ENCODE measurements at places on chromosomes 1 and 21.

DNA sequence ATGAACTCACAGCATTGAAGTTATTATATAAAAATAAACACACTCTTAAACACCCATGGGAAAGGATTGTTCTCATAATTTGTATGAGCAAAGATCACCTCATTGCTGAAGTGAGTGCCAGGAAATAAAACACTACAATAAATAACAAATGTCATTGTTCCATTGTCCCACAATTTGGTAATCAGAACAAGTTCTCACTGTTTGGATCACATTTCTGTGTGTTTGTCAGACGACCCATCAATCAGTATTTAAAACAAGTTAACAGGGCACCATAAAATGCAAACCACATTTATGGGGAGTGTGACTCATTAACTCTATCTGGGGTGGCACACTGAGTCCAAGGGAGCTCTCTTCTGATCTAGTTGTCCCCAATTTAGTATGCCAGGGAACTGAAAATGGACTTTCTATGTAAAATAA is 124.5 kb downstream of the PTPRC start:
- no peak for DNase-seq

GRCh38 chr1:16043950-16044349 is 368 bp downstream of the CLCNKB start:
- no peak for DNase-seq

- peak; percentile 77 for DNase-seq
Observed at GRCh38 chr1:54800899-54801759, at the start of gene TTC22. Gene TTC22 (minus strand): TSS chr1:54801323. CDS start chr1:54801163, 160 bp downstream.

GRCh38 chr1:223783676-223784075 is 62.1 kb downstream of the TP53BP2 start:
- DNase-seq, result no peak

DNA sequence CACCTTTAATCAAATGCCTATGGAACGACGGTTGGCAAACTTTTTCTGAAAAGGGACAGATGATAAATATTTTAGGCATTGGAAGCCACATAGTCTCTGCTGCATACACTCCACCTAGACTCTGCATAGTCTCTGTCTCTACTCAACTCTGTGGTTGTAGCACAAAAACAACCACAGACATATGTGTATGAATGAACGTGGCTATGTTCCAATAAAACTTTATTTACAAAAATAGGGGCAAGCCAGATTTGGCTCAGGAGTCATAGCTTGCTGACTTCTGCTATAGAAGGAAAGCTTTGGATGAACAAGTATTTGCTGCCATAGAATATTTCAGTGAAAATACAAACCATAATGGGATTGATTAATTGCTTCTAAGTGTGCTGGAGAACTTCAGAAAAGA is 37.5 kb upstream of the ADORA3 start:
- DNase-seq, result no peak

DNA sequence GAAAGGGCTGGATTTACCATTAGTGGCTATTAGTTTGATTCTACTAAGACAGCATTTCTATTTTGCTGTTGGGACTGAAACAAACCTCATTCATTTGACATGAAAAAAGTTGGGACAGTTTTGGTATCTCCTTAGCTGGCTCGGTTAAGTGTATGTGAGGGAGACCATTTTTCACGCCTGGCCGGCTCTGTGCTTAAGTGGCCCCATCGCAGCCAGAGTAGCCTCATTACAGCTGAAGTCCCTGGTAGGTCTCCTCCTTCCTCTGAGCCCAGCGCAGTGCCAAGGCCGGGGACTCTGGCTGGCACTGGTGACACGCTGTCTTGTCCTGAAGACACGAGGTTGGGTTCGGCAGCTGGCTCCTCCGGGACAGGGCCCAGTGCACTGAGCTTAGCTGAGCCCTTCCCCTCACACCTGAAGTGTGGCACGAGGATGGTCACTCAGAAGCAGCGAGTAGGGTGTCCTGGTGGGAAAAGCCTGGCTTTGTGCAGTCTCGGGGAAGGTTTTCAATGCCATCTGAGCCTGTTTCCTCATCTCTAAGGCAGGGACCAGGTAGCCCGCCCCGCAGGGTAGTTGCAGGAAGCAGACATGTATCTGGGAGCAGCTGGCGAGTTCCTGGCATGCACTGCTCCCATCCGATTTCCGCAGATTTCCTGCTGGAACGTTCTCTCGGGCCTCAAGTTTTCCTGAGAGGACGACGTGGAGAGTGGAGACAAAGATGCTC is 196.5 kb downstream of the DYRK1A start:
- peak; percentile 26 for DNase-seq

GRCh38 chr1:107162745-107163144 is 21.9 kb downstream of the NTNG1 start:
- no peak for DNase-seq

- peak; percentile 45 for DNase-seq
Observed at GRCh38 chr1:230067871-230068620, 1.0 kb downstream of the GALNT2 start.

- DNase-seq, result no peak
Observed at GRCh38 chr1:223819730-223820514, 25.8 kb downstream of the TP53BP2 start.

- DNase-seq, result no peak
Observed at GRCh38 chr1:225597926-225598575, 54.9 kb downstream of the ENAH start.

DNA sequence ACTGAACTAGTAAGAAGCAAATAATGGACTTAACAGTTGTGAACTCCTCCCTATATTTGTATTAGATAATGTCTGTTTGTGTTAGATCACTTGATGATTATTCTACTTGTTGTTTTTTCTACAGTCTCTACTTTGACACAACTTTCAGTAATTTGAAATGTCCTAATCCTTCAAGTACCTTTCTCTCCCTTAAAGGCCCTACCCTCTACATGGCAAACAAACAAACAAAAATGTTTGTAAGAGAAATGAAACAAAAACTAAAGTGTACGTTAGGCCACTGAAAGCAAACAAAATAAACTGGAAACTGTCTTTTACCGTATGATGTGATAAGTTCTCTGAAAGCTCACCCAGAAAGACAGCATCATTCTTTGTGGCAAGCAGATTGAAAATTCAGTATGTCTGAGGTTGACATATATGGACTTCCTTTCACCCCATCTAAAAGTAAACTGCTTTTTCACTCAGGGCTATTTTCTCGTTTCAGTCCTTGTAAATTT is 255.9 kb upstream of the SNX7 start:
- no peak for DNase-seq

GRCh38 chr1:8603220-8603616 is 214.2 kb downstream of the RERE start:
- no peak for DNase-seq

GRCh38 chr1:61446531-61446991 is 278.4 kb downstream of the TM2D1 start:
- no peak for DNase-seq

DNA sequence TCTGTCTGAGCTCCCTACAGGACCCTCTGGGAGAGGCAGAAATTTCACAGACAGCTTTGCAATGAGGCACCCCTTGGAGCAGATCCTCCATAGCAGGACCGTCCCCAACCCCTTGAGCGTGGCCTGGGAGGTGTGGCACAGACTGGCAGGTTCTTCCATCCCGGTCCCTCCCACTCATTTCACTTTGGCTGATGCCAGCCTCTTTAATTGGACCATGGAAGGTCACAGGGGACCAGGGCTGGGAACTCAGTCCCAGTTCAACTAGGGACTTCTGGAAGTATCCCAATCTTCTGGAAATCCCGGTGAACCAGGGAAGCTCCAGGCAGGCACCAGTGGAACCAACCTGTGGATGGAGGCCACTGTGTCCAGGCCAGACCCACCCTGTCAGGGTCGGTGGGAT is 83.7 kb downstream of the SPSB1 start:
- no peak for DNase-seq

DNA sequence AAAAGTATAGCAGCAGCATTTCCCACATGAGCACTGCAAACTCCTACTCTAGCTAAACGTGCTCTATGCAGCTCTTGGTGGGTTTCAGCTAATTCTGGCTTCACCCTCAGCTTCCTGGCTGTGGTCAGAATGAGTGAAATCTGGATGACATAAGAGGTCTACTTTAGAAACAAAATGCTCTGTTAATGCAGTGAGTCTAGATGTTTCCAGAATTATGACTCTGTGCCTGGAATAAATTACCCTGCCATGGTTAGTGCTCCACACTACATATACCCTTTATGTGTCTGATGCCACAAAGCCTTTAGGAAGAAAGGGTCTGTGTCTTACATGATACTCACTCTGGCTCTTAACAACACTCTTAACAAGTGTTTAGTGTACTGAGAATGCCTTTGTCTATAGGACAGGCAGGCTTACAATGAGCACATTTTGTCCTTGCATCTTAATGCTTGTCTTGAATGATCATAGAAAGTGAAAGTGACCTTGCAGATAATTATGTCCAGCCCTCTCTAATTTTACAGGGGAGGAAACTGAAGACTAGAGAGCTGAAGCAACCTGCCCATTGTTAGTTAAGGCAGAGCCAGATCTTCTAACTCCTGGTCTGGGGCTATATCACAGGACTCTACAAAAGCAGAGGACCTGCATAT is 9.2 kb downstream of the S100A10 start:
- peak; percentile 38 for DNase-seq

DNA sequence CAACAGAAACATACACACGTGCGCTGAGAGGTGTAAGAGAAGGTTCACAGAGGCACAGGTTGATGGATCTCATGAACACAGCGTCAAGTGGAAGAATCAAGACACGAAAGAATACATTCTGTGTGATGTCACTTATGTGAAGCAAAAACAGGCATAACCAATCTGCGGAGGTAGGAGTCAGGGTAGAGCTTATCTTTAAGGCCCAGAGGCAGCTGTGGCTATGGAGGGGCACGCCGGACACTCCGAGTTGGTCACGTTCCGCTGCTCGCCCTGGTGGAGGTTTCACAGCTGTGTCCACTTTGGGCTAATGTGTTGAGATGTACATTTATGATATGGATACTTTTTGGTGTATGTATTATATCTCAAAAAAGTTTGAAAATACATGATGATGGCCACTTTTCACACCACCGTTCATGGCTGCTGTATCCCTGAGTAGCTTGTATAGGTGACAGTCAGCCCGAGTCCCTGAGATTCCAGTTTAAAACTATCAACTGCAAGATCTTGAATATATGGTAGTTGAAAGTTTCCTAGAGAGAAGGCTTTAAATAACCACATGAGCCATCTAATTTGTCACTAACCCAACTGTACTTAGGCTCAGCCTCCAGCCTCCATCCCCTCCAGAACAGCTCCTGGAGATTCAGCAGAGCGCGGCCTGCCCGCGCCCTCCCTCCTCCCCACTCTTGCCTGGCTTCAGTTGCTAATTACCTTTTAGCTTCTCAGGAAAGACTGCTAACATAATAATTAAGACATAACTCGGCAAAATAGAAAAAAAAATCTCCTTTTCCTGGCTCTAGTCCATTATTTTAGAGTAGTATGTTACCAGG is 6.7 kb upstream of the ADARB1 start:
- no peak for DNase-seq

GRCh38 chr1:205444931-205445645 is 10.8 kb downstream of the BLACAT1 start:
- DNase-seq, result no peak

DNA sequence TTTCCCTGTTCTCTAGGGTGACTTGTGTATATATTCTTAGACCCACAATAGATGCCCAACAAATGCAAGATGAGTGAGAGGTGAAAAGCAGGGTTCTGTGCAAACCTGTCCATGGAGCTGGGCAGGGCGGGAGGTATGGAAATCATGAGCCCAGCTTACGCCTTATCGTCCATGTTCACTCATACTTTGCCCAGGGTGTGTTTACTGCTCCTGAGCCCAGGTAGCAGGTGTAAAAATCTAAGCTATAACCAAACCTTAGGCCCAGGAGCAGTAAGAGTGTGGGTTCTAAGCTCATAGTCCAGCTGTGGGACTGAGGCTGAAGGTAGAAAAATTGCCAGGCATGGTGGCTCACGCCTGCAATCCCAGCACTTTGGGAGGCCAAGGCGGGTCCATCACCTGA is 48.1 kb downstream of the CACNA1E start:
- DNase-seq, result no peak

GRCh38 chr1:19758227-19758830 is 41.4 kb downstream of the TMCO4 start:
- DNase-seq, result no peak

DNA sequence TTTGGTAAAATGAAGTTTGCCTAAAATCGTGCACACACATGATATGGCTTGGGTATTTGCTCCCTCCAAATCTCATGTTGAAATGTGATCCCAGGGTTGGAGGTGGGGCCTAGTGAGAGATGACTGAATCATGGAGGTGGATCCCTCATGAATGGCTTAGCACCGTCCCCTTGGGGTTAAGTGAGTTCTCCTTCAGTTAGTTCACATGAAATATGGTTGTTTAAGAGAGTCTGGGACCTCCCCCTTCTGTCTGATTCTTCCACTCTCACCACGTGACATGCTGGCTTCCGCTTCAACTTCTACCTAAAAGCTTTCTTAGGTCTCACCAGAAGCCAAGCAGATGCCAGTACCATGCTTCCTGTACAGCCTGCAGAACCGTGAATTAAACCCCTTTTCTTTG is 58.4 kb downstream of the SIPA1L2 start:
- DNase-seq, result no peak

DNA sequence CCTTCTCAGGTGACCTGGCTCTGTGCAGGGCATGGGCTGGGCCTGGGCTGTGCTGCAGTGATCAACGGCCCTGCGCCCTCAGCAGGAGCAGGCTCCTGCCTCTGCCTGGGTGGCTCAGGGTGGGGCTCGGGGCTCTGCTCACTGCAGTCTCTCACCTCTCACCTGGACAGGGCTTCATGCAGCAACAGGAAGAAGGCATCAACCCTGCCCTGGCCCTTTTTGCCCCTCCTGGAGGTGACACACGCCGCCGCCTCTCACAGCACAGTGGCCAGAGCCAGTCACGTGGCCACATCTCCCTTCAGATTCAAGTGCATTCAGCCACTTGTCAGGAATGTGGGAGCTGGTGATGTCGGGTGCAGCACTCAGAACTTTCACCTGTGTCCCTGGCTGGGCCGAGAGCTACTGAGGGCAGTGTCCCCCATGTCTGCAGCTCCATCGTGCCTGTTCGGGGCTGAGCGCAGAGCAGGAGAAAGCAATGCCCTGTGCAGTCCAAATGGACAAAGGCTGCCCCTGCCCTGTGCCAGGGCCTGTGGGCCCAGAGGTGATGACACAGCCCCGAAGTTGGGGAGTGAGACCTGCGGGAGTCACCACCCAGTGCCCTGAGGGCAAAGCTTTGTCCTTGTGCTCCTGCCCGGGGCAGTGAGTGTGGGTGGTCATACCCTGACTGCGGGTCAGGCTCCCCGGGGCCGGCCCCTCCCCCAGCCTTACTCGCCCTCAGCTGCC is 314.0 kb downstream of the PTPRU start:
- no peak for DNase-seq

- no peak for DNase-seq
Observed at GRCh38 chr1:35097224-35097623, 18.0 kb downstream of the ZMYM1 start.

DNA sequence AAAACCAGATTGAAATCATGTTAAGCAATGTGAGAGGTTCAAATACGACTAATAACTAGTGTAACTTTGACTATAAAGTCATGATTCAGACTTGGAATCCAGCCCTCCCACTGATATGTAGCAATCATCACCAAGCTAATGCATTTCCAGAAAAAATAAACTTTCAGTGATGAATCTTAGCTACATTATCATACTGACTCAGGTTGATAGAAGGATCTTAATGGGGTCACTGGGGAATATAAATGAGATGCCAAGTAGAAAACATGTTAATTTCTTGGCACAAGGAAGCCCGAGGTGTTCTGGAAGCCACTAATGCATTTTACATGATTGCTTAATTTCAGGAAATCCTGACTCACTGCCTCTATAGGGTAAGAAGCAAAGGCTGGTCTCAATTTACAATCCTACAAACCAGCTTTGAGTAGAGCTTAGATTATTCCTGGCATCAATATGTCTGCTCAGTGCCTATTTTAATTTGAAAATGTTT is 67.7 kb downstream of the SELENOF start:
- DNase-seq, result no peak

- DNase-seq, result no peak
Observed at GRCh38 chr1:3244025-3244926, 175.3 kb downstream of the PRDM16 start.

Data from activated CD4-positive, alpha-beta T cell treated with anti-CD3 and anti-CD28 coated beads, Interleukin-2, amount 50 U/mL, for 48 hours (primary cell).